ENCODE measurements at places on chromosomes 3 and 15.

GRCh38 chr3:56491566-56491965 lies 23.3 kb upstream of the ERC2 start:
- DNase-seq, result no peak

GRCh38 chr3:23518441-23518840 lies 287.3 kb upstream of the UBE2E1 start:
- DNase-seq, result no peak

DNA sequence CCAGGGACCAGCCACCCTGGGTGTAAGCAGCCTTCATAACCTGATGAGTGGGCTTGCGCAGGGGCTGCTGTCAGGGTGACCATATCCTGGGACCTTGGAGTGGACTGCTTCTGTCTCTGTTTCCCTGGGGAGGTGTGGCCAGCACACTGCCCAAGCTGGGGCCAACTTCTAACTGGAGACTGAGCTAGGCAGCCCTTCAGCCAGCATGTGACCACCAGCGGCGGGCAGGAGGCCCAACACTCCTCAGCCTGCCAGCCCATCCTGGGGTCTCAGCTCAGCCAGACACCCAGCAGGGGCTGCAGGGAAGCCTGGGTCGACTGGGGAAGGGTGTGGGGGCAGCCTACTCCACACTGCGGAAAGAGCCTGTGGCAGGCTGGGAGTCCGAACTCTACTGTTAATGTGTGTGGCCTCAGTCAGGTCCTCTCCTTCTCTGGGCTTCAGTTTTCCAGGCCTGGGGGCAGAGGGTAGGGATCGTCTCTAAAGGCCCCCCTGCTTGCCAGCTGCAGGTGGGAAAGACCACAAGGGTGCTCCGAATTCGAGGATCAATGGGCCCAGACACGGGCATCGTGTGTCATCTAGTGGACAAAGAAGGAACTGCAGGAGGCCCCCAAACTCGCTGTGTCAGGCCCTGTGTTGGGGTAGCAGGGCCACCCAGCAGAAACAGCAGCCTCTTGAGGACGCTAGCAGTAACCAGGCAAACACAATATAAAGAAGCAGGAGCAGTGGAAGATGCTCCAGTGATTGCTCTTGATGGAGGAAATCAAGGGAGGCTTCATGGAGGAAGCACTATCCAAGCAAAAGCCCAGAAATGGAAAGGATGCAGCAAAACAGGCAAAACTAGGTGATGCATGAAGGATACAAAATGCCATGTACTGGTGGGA lies 2.0 kb upstream of the SEMA3G start:
- DNase-seq, result no peak

GRCh38 chr15:52765785-52766184 lies 24.4 kb downstream of the ONECUT1 start:
- no peak for DNase-seq

DNA sequence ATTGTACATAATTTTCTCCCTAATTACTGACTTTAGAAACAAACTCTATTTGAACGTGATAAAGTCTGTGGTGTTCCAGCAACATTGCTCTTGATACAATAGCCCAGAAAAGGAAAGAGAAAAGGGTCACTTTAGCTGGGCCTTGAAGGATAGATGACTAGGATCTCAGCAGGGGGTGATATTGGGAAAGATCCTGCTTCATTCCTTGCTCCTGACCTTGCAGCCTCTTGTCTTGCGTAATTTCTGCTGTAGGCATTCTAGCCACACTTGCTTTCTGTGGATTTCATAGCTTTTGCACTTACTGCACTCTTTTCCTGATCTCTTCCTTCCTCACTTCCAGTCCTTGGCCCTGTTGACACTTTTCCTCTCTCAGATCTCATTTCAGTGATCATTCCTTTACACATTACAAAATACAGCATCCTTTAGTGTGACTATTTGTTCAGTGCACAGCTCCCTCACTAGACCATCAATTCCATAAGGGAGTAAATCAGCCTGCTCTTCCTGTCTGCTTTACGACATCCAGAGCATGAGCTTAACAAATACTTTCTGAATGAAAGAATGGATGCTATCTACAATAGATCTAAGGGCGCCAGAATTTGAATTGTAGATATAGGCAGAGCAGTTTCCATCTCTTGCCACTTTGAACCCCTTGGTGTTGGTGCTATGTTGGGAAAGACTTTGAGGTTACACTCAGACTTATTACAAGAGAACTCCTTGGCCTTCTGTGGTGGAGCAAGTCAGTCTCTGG lies 559.6 kb upstream of the MDFIC2 start:
- DNase-seq, result peak; percentile 87

GRCh38 chr3:160707187-160707794 lies 30.3 kb downstream of the ARL14 start:
- DNase-seq, result peak; percentile 13

DNA sequence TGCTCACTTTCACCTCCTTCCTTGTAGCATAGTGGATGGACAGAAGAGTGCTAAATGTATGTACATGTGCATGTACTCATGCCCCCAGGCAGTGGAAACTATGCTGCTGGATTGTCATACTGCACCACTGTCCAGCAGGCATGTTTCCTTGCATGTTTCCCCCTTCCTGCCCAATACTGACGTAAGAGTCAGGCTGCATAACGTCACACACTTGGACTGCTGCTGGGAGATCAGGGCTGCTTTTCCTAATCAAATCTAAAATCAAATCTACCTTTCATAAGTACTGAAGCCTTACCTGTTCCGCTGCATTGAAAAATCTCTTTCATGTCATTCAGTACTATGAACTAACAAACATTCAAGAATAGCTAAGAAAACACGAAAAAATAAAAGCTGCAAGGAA lies 67.9 kb upstream of the ROBO1 start:
- DNase-seq, result no peak

DNA sequence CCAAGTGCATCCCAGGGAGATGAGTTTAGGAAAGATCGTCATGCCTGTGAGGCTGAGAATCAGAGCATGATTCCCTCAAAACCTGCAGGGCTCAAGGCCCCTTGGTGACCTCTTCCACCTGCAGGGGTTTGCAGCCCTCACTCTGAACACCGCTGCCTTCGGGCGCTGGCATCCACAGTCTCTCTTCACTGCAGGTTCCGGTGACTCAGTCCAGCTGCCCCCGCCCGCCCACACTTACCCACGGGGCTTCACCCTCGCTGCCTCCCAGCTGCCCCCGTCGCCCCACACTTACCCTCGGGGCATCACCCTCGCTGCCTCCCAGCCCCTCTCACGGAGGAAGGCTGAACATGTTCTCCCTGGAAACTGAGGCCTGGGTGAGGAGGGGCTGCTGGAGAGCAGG lies 277.1 kb downstream of the XXYLT1 start:
- no peak for DNase-seq

DNA sequence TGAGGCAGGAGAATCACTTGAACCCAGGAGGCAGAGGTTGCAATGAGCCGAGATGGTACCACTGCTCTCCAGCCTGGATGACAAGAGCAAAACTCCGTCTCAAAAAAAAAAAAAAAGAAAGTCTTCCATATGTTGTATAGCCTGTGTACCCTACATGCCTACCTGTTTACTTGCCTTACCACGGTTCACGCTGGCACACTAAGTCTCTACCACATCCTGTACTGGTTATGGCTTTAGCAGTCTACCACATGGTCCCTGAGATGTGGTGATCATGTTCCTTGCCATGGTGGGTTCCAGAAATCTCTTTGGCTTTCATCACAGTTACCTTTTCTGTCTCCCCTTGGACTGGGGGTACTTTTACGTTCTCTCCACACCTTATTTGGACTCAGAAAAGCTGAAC lies 63.8 kb upstream of the TBC1D5 start:
- DNase-seq, result no peak

GRCh38 chr15:90710436-90711027 lies 6.6 kb upstream of the BLM start:
- no peak for DNase-seq

DNA sequence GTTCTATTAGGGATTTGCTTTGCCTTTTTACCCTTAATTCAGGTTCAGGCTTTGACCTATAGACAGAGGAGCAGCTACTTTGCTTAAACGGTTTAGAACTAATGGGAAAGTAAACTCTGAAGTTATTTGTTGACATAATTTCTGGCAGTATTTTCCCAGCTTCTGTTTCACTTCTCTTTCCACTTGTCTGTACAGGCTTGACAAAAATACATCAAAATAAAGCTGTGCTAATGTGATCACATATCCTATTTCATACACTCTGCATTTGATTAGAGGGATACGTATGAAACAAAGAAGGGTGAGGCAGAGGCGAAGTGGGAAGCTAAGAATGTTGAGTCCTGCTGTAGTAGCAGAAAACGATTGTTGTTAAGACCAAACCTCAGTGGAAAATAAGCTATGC lies 389.1 kb upstream of the RARB start:
- DNase-seq, result no peak

DNA sequence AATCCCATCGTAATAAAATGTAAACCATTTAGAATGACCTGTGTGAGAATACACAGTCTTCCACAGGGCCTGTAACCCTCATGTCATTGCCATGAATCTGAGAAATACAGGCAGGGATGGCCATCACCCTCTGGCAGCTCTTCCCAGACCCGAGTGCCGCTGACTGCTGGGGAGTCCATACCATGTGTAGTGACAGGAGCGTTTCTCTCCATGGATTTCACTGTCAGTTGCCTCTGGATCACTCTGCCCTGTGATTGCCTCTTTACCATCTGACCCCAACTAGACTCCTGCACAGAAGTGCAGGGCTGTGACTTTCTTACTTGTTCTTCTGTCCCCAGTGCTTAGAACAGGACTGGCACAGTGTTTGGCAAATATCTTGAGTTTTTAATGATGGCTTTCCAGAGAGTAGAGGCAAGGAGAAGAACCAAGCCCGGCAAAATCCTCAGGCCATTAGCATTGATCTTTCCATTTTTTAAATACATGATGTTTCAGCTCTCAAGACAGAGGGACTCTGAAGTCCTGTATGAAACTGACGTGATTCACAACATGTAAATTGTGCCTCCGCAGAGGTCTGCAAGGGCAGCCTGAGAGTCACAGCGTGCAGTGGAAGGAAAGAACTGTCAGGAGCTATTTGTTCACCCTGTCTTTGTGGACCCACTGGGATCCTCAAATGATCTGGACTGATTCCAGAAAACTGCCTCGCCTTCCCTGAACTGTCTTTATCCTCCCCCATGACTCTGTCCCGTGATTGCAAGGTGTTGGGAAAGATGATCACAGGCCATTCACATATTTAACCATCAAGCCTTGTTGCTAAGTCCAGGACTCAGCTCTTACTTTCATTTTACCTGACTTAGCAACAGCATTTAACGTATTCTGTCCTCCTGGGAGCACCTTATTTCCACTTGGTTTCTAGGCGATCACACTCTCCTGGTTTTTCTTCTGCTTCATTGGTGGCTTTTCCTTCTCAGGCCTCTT lies 354.9 kb downstream of the EPHB1 start:
- no peak for DNase-seq

DNA sequence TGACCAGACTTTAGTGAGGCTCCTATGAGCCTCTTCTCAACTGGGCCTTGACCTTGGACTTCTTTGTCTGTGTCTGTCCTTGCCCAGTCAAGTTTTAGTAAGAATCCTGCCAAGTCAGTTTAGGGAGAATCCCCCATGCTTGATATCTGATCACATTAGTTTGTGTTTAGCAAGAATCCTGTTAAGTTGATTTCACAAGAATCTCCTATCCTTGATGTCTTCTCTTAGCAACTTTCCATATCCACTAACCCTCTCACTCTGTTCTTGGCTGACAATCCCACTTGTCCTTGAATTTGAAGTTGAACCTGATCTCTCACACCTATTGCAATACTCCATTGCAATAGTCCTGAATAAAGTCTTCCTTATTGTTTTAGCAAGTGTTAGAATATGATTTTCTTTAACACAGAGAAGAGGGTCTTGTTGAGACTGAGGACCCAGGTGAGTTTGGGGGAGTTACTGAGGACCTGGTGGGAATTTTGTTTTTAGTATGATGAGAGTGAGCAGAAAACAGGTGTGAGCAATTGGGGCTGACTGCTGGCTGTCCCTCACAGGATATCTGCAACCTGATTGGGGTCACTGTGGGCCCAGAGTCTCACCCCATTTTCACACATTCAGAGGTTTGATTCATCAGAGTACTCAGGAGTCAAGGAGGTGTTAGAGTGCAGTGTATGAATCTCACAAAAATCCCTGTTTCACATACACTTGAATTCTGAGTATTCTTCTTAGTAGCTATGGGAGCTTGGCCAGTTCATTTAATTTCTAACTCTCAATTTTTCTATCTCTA lies 39.9 kb upstream of the TNFAIP8L3 start:
- no peak for DNase-seq

DNA sequence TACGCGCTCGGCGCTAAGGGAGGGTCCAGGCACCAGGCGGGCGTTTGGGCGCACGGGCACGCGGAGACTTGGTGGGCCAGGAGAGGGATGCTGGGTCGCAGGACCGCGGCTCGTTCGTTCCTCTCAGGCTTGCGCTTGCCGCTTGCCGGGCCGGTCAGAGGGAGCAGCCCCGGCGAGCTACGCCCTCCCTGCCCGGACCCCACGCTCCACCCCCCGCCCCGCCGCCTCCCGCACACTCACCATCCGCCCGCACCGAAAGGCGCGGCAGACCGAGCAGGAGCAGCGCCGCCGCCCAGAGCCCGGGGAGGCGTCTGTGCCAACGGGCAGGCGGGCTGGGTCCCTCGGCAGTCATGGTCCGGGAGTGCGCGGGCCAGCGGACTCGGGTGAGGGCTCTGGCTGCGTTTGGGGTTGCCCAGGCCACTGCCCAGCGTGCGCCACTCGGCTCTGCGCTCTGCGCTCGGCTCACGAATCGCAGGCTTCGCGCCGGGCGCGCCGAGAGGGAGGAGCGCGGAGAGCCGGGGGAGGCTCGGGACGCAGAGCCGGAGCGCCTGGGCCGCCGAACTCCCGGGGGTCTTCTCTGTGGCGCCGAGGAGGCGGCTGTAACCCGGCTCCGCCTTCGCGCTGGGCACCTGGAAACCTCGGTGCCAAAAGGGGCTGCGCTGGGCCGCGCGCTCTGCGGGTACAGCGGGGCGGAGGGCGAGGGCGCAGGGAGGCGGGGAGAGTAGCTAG lies at the start of gene SUSD5:
Gene SUSD5, minus strand, starts transcription at position 365 of the 729 bp plus-strand sequence. Its CDS starts 13 bp downstream, at position 352.
- DNase-seq, result no peak

DNA sequence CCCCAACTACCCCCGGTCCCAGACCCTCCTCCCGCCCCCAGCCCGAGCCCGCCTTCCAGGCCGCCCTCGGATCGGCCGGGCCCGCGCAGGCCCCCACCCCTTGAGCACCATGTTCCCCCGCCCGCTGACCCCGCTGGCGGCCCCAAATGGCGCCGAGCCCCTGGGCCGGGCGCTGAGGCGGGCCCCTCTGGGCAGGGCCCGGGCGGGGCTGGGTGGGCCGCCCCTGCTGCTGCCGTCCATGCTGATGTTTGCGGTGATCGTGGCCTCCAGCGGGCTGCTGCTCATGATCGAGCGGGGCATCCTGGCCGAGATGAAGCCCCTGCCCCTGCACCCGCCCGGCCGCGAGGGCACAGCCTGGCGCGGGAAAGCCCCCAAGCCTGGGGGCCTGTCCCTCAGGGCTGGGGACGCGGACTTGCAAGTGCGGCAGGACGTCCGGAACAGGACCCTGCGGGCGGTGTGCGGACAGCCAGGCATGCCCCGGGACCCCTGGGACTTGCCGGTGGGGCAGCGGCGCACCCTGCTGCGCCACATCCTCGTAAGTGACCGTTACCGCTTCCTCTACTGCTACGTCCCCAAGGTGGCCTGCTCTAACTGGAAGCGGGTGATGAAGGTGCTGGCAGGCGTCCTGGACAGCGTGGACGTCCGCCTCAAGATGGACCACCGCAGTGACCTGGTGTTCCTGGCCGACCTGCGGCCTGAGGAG lies 472 bp downstream of the CHST14 start:
- no peak for DNase-seq

All from fibroblast of skin of left biceps (primary cell).